ENCODE measurements at places on chromosomes 16 and 17. TPM values are rescaled to one million over a fixed set of nuclear protein-coding genes. Genes with fewer than 3 reads are reported as not detected.

Gene RPUSD1
- total RNA-seq: 13.6 TPM

Gene CDYL2
- total RNA-seq: 5.9 TPM

Gene KCTD19
- not detected for total RNA-seq

Gene CCDC40
- 2.9 TPM for total RNA-seq

Gene FGF11
- 0.19 TPM for total RNA-seq

Gene CDR2L
- total RNA-seq: 11.2 TPM

Gene DOC2B
- total RNA-seq: not detected

Gene MYH1
- total RNA-seq: not detected

Gene HOXB4
- total RNA-seq: 0.26 TPM

Gene SLC13A2
- total RNA-seq: not detected

Gene NR1D1
- 2.9 TPM for total RNA-seq

Gene ENGASE
- 15.9 TPM for total RNA-seq

Gene SDR42E1
- under 0.01 TPM for total RNA-seq

Gene TEX14
- under 0.01 TPM for total RNA-seq

Gene PRSS27
- total RNA-seq: 0.92 TPM

Gene C1QTNF8
- total RNA-seq: 0.06 TPM

Gene SLC22A31
- 0.25 TPM for total RNA-seq

Gene TAF15
- total RNA-seq: 62.5 TPM

Gene ARL17B
- total RNA-seq: 3.0 TPM

Gene SDK2
- total RNA-seq: under 0.01 TPM

Gene SLC6A2
- total RNA-seq: not detected

Gene HP
- total RNA-seq: not detected

Gene OR1A1
- total RNA-seq: not detected

Gene PHOSPHO1
- 0.12 TPM for total RNA-seq

Gene ACLY
- total RNA-seq: 194 TPM

Gene CAPNS2
- total RNA-seq: 0.26 TPM

Gene FBXW10B
- 0.56 TPM for total RNA-seq

Gene CYB561
- 17.7 TPM for total RNA-seq

Gene DNAAF8
- 1.1 TPM for total RNA-seq

Gene ITGAX
- 0.26 TPM for total RNA-seq

Gene KRT35
- total RNA-seq: not detected
